ENCODE measurements at places on chromosomes 5 and 9. TPM values are rescaled to one million over a fixed set of nuclear protein-coding genes. Genes with fewer than 3 reads are reported as not detected.

The GPR21 gene
- total RNA-seq = 1.7 TPM

The SLCO6A1 gene
- total RNA-seq = not detected

The TNFSF8 gene
- total RNA-seq = 63.4 TPM

The KCNV2 gene
- not detected for total RNA-seq

The CNTNAP3B gene
- total RNA-seq = not detected

The SELENOP gene
- 0.68 TPM for total RNA-seq

The GABRA6 gene
- total RNA-seq = not detected

The GGTA1 gene
- not detected for total RNA-seq

The LRRTM2 gene
- total RNA-seq = 0.33 TPM

The GPR151 gene
- not detected for total RNA-seq

The IFNA21 gene
- total RNA-seq = not detected

The FOXD4L5 gene
- not detected for total RNA-seq

The IFNA2 gene
- total RNA-seq = not detected

The MEGF10 gene
- not detected for total RNA-seq

The RAD17 gene
- 23.1 TPM for total RNA-seq

The PLEKHG4B gene
- total RNA-seq = 0.09 TPM

The TRIM41 gene
- total RNA-seq = 35.3 TPM

The ENTPD8 gene
- total RNA-seq = not detected

The THBS4 gene
- 0.51 TPM for total RNA-seq

The CFAP77 gene
- total RNA-seq = not detected

The C5orf22 gene
- total RNA-seq = 28.5 TPM

The GALNT12 gene
- total RNA-seq = 11.6 TPM

The IL3 gene
- not detected for total RNA-seq

The FAM200C gene
- total RNA-seq = 0.47 TPM

The LCN10 gene
- total RNA-seq = 1.3 TPM

The MTX3 gene
- 28.7 TPM for total RNA-seq

The ASPN gene
- total RNA-seq = not detected

The TAF11L12 gene
- not detected for total RNA-seq

The FOXD4L6 gene
- total RNA-seq = 0.16 TPM

The EIF4E1B gene
- total RNA-seq = not detected

The SLC6A19 gene
- not detected for total RNA-seq

The JAKMIP2 gene
- 5.7 TPM for total RNA-seq
